Prostate gland (tissue), 2 donors: ENCODE measurements at places on chromosomes 4 and X.
A peak's percentile ranks its signal among the peaks of the same experiment; 100 is the strongest.

- no peak for DNase-seq
These were observed 11.2 kb downstream of the PAGE3 start for GRCh38 chrX:55253528-55253927.

GRCh38 chr4:6056976-6057766 lies 38.9 kb upstream of the C4orf50 start:
- DNase-seq: no peak

DNA sequence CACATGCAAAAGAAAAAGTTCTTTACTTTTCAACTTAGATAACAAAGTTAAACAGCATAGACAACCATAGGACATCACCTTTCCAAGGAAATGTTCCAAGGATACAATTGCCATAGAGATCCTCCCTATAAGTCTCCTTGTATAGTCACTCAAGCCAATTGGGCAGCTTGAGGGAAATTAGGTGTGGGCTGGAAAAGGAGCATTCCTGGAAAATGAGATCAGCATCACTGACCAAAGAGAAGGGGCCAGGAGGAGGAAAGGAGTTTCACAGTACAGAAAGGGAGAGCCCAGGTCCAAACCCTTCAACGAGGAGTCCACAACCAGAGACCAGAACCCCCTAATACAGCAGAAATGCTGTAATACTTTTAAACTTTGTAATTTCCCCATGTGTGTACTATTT lies 91.5 kb upstream of the PPARGC1A start:
- no peak for DNase-seq

DNA sequence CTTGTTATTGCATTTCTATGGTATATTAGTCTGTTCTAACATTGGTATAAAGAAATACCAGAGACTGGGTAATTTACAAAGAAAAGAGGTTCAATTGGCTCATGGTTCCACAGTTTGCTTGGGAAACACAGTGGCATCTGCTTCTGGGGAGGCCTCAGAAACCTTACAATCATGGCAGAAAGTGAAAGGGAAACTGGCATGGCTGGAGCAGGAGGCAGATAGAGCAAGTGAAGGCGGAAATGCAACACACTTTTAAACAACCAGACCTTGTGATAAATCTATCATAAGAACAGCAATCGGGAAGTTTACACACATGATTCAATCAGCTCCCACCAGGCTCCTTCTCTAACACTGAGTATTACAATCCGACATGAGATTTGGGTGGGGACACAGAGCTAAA lies 346.6 kb upstream of the GNPDA2 start:
- no peak for DNase-seq

DNA sequence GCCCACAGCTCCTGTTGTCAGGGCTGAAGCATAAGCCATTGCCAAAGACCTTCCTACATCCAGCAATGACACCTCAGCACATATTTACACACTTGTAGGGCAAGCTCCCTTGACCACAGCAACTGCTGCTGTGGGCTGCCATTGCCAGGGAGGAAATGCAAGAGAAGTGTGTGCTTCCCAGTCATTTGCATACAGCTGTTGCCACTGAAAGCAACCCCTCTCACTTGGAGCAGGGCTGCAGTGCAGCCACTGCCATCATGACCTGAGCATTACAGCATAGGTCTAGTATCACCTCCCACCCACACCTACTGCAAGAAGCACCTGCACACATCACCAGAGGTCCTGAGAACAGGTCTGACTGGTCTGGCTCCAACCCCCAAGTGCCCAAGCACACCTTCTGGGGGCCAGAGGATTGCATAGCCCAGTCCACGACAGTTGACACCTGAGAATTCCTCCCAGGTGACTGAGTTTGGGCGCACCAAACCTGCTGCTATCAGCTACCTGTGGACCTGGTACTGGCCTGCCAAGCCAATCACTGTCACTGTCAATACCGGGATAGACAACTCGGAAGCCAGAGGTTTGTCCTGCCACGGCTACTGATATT lies 636.5 kb upstream of the SLIT2 start:
- DNase-seq: no peak

- peak; percentile 67 for DNase-seq
These were observed at the start of gene PPARGC1A for GRCh38 chr4:23889814-23890341. Gene PPARGC1A (minus strand): TSS chr4:23890047. CDS start chr4:23889957, 90 bp downstream.

DNA sequence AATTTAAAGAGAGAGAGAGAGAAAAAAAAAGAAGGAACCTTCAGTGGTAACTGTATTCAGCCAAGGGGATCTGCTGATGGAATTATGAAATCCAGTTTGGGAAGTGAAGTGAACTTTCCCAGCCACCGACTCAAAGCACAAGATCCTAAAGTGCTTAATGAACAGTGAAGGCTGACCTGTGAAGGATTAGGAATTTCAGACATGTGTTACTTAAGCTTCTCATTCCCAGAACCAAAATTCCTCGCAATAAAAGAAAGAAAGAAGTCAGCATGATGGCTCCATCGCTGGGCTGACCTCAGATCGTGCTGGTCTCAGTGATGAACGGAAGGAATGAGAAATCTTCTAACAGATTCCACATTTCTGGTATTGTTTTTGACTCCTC lies 135.2 kb downstream of the ARSF start:
- no peak for DNase-seq

- no peak for DNase-seq
These were observed 107.1 kb upstream of the C1GALT1C1 start for GRCh38 chrX:120736989-120737388.

DNA sequence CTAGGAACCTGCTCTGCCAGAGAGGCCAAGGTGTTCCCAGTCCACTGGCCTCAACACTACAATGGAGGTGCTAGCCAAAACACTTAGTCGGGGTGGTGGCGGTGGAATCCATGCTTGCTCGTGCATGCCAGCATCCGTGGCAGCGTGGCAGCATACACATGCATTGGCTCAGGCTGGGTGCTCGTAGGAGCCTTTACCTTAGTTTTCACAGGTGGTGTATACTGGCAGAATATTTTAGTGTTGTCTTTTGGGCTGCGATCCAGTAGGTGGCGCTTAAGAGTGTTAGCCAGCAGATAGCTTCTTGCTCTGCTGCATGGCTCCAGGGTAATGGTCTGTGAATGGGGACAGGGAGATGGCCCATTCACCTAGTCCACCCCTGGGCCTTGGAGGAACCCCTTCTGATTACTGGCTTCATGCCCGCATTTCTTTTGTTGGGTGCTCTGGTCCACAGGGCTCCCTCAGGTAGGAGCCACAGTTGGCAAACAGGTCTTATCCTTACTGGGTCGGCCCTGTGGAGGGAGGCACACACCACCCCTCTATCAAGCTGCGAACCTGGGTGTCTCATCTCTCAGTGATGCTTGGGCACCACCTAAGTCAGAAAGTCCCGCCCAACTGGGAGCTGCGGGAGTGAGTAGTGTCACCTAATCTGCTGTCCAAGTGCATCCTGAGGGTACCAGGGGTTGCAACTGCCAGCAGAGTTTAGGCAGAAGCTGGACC lies 40.0 kb downstream of the RIPPLY1 start:
- no peak for DNase-seq

DNA sequence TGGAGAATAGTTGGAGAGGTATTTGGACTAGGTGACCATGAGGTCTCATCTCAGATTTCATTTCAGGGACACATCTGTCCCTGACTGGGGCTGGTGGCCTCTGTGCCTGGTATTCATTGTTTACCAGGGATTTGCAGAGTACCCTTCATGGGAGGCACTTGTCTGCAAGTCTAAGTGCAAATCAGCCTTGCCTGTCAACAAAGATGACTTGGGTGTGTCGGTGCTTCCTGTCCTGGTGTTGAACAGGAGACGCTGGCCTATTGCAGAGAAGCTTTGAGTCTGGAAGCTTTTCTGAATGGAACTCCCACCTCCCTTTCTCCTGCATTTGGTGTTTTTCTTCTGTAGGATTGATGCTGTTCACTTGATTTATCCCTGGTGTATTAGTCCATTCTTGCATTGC lies 104.1 kb downstream of the TNIP2 start:
- DNase-seq: no peak

- no peak for DNase-seq
These were observed 90.2 kb upstream of the UNC5C start for GRCh38 chr4:95638920-95639501.

DNA sequence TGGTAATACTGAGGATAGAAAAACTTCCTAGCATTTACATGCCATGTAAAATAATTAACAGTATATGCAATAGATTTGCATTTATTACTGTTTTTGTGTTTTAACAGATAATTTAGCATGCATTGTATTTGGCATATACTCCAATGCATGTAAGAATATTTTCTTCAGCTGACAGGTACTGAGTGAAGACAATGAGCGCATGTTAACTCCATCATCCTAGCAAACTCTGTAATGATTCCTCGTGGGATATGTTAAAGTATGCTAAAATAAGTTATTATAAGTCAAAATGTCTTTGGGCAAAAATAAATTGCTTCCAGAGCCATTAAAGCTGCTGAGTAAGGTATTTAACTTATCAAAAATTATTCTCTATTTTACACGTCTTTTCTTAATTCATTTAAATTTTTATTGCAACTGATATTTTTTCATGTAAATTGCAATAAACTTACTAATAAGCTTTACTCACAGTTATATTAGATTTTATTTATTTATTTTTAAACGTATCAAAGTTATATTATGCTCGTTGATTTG lies 616.4 kb upstream of the NDST4 start:
- no peak for DNase-seq

DNA sequence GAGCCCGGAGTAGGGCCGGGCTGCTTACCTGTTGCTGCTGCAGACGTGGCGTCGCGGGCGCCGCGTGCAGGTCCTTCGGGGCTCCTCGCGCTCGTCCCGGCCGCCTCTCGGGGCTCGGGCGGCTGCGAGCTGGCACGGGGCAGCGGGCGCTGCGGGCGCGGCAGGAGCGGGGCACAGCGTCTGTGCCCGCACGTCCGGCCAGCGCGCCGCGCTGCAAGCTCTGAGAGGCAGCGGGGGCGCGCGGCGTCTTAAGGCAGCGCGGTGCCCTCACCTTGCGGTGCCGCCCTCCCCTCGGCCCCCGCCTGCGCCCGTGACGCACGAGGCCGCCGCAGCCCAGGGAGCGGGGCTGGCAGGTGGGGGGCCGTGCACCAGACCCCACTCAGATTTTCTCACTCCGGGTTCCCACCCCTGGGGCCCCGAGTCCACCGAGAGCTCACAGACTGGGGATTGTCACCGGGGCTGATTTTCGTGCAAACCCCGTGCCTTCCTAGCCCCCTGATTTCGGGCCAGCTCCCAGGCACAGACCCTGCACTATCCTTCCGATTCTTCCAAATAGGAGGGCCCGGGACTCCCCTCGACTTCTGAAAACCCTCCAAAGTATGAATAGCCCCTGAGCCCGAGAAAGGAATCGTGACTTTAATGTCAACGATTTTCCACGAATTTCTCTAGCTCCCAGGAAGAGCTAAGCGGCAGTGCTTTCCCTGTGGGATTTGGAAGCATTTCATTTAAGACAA lies at the start of gene GPR101:
GPR101 (minus strand) TSS at position 222 of the 734 bp plus-strand sequence. CDS start 2,321 bp downstream, outside the sequence.
- no peak for DNase-seq
